ENCODE measurements at places on chromosomes 6 and 20.

GRCh38 chr20:651713-652614 lies 1.0 kb downstream of the SRXN1 start:
- DNase-seq, result no peak

DNA sequence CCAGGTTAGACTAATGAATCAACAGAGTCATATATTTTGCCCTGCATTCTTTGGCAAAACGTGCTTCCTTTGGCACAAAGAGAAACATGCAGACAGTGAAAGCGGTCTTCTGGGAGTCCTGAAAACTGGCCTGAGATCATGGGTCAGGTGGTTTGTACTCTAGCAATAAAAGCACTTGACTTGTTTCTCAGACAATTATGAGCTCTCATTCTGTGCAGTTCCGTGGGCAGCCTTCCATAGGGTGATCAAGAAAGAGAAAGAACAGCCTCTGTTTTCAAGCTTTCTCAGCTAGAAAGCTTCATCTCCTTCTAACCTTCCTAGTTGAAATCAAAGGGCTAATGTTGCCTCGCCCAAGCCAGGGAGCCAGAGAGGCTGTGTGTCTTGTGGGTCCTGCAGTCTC lies 62.7 kb upstream of the ISM1 start:
- no peak for DNase-seq

- no peak for DNase-seq
These were observed 263.9 kb downstream of the FARS2 start for GRCh38 chr6:5525209-5525608.

- DNase-seq, result no peak
These were observed 32.1 kb downstream of the HLA-F start for GRCh38 chr6:29755295-29755871.

DNA sequence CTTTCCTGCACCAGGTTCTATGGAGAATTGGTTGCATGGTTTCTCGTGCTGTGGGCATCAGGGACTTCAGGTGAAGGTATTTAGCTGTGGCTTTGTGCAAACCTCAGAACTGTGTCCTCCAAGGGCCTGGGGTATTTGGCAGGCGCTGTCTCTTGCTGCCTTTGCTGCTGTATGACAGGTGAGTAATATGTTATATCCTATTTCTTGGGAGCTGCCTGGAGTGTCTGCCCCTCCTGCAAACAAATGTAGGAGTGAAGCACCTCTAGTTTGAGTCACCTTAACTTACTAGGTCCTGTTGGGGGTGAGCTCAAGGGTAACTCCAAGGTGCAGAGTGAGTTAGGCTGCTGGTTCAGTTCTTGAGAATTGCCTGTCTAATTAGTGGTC lies 177.7 kb upstream of the RNF24 start:
- no peak for DNase-seq

GRCh38 chr6:155449450-155450239 lies 6.0 kb downstream of the NOX3 start:
- peak; percentile 65 for DNase-seq

- DNase-seq, result no peak
These were observed 43.4 kb upstream of the POPDC3 start for GRCh38 chr6:105223242-105223641.

DNA sequence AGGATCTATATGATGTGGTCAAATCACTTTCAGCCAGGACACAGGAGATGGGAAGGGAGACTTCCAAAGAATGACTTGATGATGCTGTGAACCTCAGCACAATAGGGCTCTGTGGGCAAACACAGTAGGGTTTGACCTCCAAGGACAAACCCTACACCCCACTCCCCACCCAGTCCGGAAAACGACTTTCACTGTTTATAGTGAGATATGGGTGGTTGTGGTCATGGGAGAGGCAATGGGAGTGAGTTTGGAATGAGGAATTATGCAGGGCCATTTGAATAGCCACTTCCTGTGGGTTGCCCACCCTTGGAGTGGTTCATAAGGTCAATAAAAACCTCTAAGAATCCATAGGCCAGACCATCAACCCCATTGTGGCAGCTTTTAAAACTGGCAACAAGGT lies 38.4 kb upstream of the PRND start:
- DNase-seq, result no peak

GRCh38 chr20:43124241-43124640 lies 65.5 kb downstream of the PTPRT start:
- DNase-seq, result no peak

DNA sequence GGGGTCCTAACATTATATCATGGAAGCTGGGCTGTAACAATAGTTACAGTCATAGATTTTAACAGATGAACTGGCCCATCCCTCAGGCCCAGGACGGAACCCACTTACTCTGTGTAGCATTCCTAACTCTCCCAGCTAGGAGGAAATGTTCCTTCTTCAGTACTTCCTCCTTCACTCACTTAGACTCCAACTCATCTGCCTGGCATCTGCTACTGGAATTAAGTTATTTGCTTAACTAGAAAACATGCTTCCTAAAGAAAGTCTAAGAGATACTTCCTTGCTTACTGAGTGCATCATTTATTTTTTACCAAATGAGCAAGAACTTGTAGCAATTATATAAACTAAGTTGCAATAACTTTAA lies 20.5 kb downstream of the GCLC start:
- DNase-seq, result no peak

DNA sequence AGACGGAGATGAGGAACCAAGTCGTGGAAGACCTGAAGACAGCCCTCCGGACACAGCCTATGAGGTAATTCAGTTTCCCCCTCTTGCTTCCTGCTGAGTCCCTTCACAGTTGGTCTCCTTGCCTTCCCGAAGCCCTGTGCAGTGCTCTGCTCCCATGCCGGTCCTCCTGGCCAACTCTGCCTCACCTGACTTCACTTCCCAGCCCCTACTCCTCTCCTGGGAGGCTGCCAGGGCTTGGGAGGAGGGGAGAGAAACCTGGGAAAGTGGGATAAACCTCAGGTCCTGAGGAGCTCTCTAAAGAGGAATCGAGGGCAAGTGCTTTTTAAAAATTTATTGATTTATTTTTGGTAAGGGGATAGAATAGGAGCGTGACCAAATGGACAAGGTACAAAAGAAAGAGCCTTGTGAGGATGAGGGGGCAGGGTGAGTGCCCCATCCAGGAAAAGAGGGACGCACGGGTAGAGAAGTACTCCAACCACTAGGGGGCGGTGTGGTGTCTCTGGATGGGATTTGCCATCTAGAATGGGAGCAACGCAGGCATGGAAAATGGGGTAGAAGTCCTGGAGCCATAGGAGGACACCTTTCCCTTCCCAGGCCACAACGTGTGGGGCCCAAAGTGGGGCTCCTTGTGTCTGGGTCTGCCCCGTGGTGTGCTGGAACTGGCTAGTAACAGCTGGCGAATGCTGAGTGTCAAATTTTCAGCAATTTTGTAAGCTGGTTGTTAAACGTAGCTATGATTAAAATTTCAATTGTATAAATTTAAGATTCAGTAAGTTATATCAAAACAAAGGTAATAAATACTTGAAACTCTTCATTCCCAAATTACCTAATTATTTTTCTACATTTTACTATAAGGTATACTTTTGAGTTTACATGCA lies 69.0 kb downstream of the MOCS1 start:
- peak; percentile 33 for DNase-seq

DNA sequence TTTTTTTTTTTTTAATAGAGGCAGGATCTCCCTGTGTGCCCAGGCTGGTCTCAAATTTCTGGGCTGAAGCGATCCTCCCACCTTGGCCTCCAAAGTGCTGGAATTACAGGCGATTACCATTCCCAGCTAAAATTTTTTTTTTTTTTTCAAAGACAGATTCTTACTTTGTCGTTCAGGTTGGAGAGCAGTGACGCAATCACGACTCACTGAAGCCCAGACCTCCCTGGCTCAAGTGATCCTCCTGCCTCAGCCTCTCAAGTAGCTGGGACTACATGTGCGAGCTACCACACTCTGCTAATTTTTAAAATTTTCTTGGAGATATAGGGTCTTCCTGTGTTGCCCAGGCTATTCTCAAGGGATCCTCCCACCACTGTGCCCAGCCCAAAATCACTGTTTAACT lies 58.0 kb upstream of the MYO6 start:
- DNase-seq, result no peak

DNA sequence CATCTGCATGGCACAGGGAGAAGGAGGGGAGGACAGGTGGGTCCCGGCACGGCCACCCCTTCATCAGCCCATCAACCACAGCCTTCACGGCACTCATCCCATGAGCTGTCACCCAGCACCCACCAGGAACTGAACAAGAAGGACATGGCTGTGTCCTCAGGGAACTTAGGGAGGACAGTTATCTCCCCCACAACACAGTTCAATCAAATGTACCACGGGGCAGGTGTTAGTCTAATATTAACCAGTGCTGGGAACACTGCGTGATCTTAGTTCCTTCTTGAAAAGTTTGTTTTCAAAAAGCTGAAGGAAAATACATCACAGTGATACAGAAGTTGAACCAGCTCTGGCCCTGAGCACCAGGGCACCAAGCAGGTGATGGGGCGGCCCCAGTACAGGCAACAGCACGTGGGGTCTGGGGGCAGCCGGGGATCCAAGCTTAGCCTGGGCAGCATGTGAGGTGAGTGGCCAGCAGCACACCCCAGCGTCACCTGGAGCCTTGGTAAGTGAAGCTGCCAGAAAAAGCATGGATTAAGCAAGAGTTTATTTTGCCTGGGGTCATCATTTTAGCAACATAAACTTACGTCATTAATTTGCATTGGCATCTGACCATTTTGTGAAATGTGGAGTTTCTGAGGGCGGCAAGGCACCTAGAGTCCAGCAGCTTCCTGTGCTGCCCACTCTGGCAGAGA lies 35.5 kb upstream of the AFDN start:
- no peak for DNase-seq

GRCh38 chr20:36847009-36847709 lies 28.8 kb upstream of the TLDC2 start:
- no peak for DNase-seq

DNA sequence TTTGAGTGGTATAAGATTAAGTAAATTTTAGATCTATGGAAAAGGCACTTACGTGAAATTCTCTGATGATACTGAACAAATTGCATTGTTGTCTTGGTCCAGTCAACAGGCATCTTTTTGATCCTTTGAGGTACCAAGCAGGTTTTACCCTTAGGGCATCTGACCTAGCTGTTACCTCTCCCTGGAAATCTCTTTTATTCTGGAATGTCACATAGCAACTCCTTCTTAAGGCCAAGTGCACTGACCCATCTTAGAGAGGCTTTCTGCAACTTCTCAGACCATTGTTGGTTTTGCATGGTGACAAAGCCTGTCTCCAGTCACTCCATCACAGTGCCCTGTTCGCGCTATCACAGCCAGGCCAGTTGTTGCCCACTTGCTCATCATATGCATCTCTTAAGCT lies 42.0 kb downstream of the TPD52L1 start:
- no peak for DNase-seq

DNA sequence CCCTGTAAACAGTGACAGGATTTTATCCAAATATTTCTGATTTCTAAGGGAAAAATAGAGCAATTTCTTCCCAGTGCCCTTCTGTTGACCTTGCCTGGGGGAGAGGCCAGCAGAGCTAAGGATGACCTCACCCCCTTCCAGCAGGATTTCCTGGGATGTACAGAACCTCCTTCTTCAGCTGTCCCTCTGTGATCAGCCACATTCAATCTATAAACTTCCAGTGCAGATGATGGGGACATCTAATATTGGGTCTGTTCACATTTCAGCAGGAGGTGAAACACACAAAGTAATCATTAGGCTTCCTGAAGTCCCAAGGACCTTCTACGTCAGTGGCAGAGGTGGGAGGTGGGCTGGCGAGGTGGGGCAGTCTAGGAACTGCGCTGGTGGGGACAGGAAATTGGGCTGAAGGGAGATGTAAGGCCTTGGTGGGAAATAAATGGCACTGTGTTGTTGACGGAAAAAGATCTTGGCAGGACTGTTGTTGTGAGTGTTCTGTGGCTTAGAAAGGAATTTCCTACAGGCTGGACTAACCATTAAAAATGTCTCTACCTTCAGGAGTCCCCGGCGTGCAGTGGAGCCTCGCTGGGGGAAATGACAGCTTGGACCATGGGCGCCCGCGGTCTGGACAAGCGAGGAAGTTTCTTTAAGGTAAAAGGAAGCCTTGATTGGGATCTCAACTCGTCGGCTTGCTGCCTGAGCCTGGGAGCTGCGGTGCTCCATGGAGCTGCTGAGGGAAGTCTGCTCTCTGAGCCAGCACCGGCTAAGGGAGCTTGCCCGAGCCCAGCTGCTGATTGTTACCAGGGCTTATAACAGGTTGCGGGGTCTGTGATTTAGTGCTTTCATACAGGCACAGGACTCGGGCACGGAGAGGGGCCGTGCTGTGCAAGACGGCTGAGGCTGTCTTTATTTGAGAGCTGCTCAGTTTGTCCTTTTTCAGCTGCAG lies 127.9 kb upstream of the NAA20 start:
- DNase-seq, result no peak

DNA sequence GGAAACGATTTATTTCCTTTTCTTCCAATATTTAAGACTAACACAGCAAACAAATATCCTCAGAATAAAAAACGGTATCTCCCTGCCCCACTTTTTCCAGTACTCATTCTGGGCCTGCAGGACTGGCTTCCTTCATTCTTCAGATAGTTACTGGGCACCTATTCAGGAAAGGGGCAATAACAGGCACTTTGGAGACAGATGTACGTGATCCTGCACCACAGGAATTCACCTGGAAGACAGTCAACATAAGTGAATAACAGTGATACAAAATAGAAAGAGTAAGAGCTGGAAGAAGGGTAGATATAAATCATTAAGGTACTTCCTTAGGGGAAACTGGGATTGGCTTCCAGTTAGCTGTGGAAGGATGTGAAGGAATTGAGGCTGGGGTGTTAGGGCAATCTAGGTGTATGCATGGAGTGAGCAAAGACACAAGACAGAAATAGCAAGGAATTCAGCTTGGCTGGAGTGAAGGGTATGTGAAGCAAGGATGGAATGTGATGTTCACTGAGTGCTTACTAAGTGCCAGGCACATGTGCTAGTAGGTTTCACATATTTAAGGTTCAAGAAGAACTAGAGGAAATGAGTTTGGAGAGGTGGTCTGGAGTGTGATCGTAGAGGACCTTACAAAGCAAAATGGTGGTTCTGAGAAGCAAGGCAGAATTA lies 49.3 kb upstream of the FAM83C start:
- DNase-seq, result no peak

- no peak for DNase-seq
These were observed 68.4 kb upstream of the ADGRF4 start for GRCh38 chr6:47629954-47630353.

DNA sequence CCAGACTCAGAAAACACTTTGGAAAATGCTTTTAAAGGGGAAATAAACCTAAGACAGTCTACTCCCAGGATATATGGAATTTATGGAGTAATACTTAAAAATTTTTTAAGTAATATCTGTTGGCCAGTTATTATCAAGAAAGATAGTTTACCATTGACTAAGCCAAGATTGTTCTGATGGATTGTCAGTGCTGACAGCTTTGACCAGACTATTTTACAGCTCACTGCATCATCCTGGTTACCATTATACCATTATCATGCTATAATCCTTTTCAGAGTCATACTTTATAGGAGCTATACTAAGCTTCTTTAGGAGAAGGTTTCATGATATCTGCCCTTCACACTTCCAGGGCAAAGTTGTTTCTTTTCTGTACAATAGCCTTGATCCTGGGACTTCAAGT lies 16.5 kb downstream of the GTF2H5 start:
- no peak for DNase-seq

DNA sequence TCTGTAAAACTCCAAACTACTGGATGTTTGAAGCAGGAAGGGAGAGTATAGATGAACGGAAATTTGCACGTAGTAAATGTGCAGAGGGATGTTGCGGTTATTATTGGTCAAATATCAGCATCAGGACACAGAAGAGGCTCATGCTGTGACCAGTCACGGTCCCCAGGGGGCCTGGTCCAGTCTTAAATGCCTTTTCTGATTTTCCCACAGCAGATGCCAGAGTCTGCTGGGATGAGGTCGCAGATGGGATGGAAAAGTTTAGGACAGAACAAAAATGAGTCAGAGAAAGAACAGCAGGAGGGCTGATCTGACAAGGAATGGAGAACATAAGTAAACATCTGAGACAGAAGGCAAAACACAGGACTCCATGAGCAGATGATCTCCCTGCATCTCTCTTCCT lies 11.7 kb upstream of the SIRPG start:
- DNase-seq, result no peak
